ENCODE measurements at places on chromosomes 4 and X.

GRCh38 chr4:160235285-160235684 lies 1132.4 kb downstream of the RAPGEF2 start:
- DNase-seq: no peak

- DNase-seq: no peak
Measured at GRCh38 chr4:30380404-30380998, 339.7 kb upstream of the PCDH7 start.

GRCh38 chr4:174575436-174575835 lies 53.1 kb upstream of the HPGD start:
- DNase-seq: no peak

DNA sequence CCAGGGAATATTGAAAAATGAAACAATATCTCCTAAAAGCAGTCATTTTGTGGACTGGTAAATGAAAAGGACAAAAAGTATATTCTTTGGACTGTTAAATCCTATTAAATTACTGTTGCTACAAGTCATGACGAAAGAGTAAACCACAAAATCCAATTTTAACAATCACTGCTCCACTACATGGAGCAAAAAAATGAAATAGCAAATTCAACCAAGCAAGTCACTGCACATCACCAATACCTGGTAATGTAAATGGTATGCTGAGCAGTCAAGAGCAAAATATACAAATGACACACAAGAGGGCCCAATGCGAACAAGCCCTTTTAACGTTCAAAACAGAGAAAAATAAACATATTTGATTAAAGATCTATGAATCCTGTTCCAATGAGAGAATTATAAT lies 126.2 kb downstream of the KLHL13 start:
- no peak for DNase-seq

DNA sequence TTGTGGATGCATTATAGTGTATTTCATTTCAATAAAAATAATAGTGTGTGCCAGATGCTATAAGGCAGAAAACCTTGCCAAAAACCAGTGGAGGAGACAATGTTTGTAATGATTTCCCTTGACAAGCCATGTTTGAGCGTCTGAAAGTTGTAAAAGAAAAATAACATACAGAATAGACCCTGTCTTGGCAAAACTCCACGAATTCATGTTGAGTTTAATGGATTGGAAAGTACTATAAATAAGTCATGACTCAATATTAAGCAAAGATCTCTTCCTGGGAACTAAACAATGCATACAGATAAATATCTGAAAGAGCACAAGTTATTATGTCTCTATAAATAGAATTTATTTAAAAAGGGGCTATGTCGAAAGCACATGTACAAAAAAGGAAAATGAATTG lies 543.5 kb downstream of the GABRG1 start:
- DNase-seq: no peak

DNA sequence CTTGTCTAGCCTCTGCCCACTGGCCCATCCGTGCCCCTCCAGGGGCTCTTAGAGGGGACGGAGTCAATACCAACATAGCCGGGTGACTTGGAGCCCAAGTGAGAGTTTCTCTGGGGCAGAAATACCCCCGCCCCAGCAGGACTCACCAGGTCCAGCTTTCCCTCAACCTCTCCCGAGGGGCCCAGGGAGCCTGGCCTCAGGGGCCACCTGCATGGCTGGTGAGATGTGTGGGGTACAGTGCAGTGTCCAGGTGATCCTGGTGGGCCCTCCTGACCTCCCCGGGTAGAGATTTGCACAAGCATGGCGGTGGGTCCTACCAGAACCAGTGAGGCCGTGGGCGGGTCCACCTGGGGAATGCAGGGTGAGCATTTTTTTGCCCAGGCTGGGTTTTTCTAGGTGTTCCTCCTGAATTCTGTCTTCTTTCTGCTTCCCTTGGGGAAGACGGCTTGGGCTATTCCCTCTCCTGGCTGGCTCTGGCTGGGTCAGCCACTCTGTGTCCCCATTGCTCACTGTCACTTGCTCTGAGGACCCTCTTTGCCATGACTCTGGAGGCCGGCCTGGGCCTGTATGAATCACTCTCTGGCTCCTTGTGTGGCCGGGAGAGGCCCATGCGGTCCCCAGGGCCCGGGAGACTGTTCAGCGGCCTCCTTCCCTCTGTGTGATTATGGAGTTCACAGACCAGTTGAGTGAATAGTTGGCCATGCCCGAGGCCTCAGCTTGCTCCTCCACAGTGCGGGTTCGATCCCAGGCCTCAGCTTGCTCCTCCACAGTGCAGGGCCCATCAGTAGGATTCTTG lies 71.0 kb upstream of the NKX1-1 start:
- DNase-seq: no peak

GRCh38 chr4:81896936-81897335 lies 425.2 kb upstream of the RASGEF1B start:
- DNase-seq: no peak

GRCh38 chr4:708631-708933 lies 3.0 kb downstream of the PCGF3 start:
- no peak for DNase-seq

DNA sequence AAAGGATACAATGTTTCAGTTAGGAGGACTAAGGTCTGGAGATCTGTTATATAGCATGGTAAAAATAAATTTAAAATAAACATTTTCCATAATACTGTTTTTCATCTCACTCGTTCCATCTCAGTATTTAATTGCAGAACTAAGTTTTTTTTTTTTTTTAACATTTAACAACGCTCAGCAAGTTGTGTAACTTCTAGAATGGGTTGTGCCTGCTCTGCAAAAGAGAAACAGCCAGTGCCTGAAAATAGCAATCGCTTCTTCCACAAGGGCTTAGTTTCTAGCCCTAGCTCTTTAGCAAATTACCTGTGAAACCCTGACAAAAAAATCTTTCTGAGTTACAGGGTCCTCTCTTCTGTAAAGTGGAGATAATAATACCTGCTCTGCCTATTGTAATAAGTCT lies 41.9 kb downstream of the CNGA1 start:
- no peak for DNase-seq

GRCh38 chrX:68232206-68232605 lies 201.1 kb downstream of the OPHN1 start:
- no peak for DNase-seq

- DNase-seq: no peak
Measured at GRCh38 chr4:948936-949300, 16.7 kb downstream of the TMEM175 start.

DNA sequence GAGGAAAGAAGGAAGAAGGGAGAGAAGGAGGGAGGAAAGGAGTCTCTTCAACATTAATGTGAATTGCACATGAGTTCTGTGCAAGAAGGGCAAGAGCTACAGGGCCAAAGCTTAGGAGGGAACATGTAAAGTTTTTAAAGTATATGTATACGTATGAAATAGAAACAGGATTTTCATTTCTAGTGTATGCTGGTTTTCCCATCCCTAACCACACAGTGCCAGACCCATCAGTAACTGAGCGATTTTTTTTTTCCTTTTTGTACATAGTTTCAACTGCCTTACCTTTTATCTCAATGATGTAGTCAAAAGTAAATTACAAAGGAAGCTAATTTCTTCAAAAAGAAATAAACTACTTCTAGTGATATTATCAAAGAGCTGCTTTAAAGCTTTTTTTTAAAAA lies 157.6 kb downstream of the SH3KBP1 start:
- no peak for DNase-seq

All from NCI-H510A (cell line).